ENCODE measurements at places on chromosomes 12 and 14.

DNA sequence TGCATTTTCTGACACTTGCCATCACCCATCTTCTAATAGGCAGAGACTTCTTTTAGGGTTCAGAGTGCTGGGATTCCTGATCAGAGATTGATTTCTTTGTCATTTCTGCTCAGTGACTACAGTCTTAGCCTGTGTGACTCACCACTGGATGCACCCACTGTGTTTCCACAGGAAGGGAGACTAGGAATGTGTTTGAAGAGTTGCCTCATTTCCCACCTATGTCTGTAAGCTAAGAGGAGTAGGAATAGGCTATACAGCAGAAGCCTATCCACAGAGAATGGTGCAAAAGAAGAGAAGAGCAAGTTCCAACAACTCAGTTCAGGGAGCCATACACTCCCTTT is 60.2 kb upstream of the ACTN1 start:
- no peak for DNase-seq

DNA sequence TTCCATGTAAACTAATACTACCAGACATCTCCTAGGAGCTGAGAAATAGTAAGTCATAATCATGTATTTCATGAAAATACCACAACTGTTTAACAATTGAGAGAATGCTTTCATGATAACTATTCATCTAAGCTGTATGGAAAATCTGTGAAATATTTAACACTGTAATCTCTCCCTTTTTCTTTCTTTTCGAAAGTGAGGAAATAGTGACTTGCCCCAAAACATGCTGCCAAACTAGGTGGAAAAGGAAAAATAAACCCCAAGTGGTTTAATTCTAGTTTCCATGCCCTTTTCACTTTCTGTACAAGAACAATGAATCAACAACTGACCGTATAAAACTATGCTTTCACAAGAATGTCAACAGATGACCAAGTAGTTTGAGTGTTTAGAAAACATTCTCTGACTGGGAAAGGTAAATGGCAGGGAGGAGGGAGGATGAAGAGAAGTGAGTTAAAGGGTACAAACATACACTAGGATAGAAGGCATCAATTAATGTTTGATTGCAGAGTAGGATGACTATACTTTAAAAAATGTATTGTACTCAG is 147.5 kb upstream of the AVPR1A start:
- no peak for DNase-seq

DNA sequence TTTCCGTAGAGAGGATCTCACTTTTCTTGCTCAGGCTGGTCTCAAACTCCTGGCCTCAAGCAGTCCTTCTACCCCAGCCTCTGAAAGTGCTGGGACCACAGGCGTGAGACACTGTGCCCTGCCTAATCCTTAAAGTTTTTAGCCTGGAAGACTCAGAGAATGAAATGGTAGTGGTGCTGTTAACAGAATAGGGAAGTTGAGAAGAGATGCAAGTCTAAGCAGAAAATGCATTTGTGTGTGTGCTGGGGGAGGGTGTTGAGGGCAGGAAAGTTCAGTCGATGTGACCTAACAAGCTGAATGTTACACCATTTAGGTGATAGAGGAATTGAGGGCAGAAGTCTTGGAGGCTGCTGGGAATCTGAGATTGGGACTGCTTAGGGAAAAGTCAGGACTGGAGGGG is 6.9 kb upstream of the TUBA1A start:
- no peak for DNase-seq

DNA sequence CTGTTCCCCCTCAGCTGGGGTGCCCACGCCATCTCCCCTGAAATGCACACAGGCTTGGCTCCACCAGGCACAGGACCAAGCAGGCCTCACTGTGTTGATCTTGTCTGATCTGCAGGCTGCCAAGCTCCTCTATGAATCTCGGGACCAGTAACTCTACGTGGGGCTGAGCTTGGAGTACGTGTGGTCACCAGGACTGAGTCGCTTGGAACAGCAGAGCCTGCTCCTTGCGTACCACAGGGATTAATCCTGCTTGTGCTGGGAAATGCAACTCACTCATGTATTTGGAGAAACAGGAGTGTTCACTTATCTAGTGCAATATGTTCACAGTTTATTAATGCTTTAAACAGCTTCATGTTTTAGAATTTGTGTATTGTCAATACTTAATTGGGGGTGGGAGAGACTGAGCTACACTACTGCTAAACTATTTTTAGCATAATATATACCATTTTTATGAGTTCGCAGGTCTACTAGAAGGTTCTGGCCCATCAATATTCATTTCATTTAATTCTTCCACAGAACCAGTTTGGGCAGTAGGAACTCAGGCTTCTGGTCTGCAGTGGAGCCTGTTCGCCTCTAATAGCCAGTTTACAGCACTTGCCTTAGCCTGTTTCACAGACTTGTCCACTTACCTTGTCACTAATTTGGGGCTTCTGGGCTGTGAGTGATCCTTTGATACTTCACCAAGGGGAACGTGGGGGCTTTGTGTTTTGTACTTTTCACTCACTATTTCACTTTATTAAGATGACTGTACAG is 17.4 kb downstream of the ZFYVE21 start:
- no peak for DNase-seq

DNA sequence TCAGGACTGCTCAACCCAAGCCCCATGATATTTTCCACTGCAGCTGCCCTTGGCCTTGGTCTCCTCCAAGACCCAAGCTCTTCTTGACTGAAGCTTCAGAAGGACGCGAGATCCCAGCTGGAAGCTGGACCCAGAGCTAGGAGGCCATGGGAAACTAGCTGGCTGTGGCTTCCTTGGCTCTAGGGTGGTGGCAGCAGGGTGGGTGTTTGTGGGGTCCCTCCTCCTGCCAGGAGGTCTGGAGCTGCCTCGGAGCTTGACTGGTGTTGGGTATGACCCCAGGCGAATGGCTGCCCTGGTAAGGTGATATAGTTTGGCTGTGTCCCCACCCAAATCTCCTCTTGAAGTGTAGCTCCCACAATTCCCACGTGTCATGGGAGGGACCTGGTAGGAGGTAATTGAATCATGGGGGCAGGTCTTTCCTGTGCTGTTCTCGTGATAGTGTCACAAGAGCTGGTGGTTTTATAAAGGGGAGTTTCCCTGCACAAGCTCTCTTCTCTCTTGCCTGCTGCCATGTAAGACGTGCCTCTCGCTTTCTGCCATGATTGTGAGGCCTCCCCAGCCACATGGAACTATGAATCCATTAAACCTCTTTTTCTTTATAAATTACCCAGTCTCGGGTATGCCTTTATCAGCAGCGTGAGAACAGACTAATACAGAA is 51.4 kb downstream of the TRPV4 start:
- no peak for DNase-seq

DNA sequence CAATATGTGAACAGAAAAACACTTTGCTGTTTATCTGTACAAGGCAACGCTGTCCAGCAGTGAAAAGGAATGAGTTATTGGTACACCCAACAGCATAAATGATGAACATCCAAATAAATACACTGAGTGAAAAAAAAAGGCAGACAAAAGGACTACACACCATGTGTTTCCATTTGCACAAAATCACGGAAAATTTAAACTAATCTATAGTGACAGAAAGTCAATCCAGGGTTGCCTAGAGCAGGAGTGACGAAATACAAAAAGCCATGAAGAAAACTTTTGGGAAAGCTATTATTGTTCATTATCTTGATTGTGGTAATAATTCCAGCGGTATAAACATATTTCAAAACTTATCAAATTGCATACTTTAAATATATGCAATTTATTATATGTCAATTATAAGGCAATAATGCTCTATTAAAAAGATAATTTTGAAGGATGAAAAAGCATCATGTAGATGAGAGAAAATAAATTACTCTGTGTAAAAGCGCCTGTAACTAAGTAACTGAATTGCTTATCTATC is 578.0 kb upstream of the TMEM132C start:
- no peak for DNase-seq

DNA sequence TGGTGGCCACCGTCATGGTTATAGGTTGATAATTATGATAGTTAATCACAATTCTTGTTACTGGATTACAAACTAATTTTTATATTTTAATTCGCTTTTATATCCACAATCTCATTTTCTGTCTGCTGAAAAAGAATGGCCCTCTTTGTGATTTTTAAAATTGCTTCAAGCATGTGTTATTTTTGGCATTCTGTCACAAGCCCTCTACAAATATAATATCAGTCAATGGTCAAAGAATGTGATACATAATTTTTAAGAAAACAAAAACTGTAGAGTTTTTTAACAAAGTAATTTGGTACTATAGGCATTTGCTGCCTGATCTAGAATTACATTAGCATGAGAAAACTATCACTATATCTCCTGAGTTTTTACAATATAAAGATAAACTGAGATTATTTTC is 352.0 kb upstream of the TMTC1 start:
- no peak for DNase-seq

- DNase-seq: no peak
Observed at GRCh38 chr14:50027816-50028215, 88.6 kb downstream of the VCPKMT start.

DNA sequence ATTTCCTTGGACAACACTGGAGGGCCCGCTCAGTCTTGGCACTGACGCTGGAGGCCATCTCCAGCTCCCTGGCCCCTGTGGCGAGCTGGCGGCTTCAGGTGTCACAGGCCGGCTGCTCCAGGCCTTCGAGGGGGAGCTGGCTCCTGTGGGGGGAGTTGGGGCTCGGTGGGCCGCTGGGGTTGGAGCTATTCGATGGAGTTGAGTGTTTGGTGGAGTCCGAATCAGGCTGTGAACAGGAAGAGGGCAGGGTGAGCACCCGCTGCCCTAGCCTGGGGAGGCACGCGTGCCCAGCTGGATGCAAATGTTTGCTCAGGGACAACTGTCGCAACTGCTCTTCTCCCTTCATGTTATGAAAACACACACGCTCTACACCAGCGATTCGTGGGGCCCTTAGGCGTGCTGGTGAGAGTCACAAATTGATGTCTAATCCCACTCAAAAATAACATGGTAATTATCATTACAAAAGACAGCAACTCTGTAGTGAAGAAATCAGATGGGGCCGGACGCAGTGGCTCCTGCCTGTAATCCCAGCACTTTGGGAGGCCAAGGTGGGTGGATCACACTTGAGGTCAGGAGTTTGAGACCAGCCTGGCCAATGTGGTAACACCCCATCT is 11.3 kb downstream of the AMN start:
- DNase-seq: no peak

DNA sequence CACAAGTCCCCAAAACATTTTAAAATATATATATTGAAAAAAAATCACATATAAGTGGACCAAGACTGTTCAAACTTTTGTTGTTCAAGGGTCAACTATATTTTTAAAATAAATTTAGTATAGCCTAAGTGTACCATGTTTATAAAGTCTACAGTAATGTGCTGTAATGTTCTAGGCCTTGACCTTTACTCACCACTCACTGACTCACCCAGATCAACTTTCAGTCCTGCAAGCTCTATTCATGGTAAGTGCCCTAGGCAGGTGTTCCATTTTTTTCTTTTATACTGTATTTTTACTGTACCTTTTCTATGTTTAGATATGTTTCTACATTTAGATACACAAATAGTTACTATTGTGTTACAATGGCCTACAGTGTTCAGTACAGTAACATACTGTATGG is 23.4 kb upstream of the TMTC1 start:
- no peak for DNase-seq

- DNase-seq: no peak
Observed at GRCh38 chr12:58167622-58168021, 226.3 kb downstream of the ATP23 start.

- DNase-seq: no peak
Observed at GRCh38 chr14:68975667-68976066, 3.4 kb downstream of the ACTN1 start.

DNA sequence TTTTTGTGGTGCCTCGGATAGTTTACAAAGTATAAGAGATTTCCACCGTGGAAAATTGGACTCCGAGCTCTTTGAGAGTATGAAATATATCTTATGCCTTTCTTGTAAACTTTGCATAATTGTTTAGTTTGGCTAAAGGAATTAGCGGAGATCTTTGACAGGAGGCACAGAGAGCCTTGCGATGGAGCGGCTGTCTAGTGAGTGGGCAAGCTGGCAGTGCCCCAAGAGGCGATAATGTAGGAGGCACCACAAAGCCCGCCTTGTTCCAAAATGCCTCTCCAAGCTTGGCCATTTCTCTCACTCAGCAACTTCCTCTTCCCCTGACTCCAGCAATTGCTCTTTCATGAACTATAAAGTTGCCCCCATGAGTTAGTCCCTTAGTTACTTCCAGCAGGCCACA is 270.1 kb upstream of the PRICKLE1 start:
- no peak for DNase-seq

DNA sequence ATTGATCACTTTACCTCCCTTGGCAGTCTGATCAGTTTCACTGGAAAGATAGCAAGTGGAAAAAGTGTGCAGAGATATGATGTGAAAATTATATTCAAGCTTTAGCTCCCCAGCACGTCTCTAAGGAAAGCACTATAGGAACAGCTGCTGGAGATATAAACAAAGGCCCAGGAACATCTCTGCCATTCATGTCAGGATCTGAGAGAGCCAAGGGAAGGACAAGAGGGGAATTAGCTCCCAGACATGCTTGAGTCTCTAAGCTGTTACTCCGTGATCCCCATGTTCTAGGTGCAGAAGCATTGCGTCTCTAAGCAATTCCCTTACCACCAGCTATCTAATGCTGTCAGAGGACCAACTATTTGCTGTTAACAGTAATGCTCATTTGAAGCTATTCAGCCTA is 700.2 kb downstream of the DIO2 start:
- no peak for DNase-seq

DNA sequence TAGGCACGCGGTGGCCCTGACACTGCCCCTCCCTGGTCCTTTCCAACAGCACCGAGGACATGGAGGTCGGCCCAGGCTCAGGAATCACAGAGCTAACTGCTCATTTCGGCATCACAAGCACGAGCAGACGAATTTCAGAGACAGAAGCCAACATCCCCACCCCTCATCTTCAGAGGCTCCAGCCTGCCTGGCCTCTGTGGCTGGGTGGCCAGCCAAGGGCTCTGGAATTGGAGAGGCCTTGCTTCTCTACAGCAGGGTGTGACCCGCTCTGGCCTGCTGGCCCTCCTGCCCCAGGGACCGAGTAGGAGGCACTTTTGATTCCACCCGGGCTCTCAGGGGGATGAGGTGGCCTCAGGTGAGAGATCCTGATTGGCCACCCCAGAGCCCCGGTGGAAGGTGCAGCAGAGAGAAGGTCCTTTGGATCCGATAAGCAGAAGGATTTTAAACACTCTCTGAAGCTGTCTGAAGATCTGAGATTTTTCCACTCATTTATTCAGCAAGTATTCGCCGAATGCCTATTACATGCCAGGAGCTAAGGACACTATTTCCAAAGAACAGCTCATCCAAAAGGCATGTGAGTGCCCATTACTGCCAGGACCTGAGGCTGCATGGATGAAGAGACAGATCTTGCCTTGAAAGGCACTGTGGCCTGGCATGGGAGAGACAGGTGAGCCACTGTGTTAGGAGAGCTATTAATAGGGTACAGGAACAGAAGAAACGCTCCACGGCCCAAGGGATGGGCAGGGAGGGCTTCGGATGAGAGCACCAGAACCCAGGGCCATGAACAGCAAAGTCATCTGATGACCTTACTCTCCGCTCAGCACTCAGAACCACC is 10.2 kb downstream of the BAG5 start:
- no peak for DNase-seq

GRCh38 chr14:96894966-96895365 is 97.8 kb downstream of the VRK1 start:
- DNase-seq: no peak

- no peak for DNase-seq
Observed at GRCh38 chr12:95516757-95517156, 34.5 kb downstream of the USP44 start.

- DNase-seq: no peak
Observed at GRCh38 chr12:20832911-20833310, 22.4 kb downstream of the SLCO1B3 start.

All from activated CD8-positive, alpha-beta memory T cell treated with anti-CD3 and anti-CD28 coated beads for 24 hours (primary cell).